CD4-positive, alpha-beta memory T cell (primary cell): ENCODE measurements at places on chromosomes 4 and X. TPM values are rescaled to one million over a fixed set of nuclear protein-coding genes. Genes with fewer than 3 reads are reported as not detected.

GRCh38 chr4:143185253-143186107 lies 763 bp downstream of the USP38 start:
- DNase-seq = no peak

The SPCS3 gene
- 74.7 TPM for polyA plus RNA-seq

The ACSL4 gene
- 9.6 TPM for polyA plus RNA-seq

The ETDB gene
- polyA plus RNA-seq = not detected

The UBE2A gene
- 43.9 TPM for polyA plus RNA-seq

DNA sequence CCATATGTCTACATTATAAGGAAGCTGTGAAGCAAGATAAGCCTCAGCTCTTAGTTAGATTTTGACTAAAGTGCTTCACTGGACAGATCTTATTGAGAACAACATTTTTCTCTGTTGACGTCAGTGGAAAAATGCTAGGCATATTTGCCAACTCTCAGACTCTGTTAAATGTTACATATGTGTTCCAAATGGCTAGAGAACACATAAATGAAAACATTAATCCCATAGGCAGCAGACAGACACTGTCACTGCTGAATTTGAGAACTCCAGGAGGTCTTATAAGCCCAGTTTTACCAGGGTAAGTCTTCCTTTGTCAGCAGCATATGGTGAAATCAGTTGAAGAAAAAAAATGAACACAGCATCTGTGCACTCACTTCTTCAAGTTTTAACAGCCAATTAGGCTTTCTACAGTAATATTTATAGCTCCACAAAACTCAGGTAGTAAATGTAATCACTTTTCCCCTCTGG lies 186.9 kb downstream of the CAMK2D start:
- DNase-seq = no peak

GRCh38 chrX:10217198-10217597 lies 60.4 kb downstream of the CLCN4 start:
- no peak for DNase-seq

DNA sequence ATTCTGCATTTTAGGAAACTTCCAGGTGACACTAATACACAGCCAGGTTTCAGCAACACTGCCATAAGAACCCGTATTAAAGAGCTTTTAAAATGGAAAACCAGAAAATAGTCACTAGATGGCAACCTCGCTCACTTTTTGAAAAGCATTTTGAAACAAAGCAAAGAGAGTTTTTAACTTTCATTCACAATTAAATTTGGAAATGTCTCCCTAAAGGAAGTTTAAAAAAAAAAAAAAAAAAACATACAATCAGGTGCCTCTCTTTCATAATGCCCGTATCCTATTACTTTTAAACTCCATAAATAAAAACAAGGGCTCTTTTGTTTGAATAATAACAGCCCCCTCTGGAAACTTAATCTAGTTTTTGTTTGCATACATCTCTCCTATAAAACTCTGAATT lies 20.3 kb downstream of the MEPE start:
- no peak for DNase-seq

The PDLIM3 gene
- not detected for polyA plus RNA-seq

GRCh38 chr4:18593297-18594002 lies 571.9 kb upstream of the LCORL start:
- DNase-seq = peak; percentile 60

The PCDH7 gene
- not detected for polyA plus RNA-seq

DNA sequence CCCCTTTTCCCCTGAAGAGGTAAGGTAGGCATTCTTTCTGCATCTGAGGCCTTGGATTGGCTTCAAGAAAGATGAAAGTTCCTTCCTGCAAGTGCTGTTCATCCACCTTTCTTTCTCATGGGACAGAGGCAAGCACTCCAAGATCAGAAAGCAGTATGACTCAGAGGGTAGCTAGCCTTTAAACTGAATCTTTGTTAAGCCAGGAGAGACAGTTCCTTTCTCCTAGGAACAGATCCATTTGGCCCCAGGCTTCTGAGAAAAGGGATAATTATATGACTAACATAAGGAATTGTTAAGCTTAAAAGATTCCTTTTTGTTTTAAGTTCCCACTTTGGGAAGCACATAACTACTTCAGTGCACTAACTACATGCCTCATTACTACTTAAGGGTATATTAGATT lies 192.0 kb downstream of the PPP3CA start:
- no peak for DNase-seq

The UGT2A3 gene
- polyA plus RNA-seq = not detected

DNA sequence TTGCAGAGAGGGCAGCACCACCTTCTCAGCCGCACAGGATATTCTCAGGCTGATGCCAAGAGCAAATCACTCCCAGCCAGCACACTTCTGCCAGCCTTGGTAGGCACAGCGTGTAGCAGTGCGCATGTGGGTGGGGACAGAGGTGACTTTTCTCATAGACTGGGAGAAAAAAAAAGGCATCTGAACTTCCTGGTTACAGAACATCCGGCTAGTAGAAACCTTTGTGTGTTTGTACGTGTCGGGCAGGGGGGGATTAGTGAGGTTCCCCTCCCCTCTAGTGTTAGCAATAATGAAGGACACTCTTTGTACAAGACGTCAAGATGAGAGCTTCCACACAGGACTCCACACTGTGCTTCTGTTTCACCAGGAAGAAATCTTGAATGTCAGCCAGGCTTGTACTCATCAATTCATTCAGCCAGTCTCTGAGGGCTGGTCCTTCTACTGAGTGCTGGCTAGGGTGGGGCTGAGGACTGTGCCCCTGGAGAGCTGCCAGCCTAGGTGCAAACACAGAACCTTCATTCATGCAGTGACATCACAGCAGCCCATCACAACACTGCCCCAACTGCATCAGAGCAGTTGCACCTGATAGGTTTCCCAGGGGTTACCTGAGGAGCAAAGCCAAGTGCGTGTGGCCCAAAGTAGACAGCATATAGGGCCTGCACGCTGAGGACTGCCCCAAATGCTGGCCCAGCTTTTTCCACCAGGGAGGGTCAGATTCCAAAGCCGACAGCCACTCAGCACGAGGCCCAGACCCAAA lies 34.7 kb downstream of the SLC25A5 start:
- peak; percentile 30 for DNase-seq

The NLGN3 gene
- polyA plus RNA-seq = 0.21 TPM

The BEX4 gene
- polyA plus RNA-seq = 101 TPM

DNA sequence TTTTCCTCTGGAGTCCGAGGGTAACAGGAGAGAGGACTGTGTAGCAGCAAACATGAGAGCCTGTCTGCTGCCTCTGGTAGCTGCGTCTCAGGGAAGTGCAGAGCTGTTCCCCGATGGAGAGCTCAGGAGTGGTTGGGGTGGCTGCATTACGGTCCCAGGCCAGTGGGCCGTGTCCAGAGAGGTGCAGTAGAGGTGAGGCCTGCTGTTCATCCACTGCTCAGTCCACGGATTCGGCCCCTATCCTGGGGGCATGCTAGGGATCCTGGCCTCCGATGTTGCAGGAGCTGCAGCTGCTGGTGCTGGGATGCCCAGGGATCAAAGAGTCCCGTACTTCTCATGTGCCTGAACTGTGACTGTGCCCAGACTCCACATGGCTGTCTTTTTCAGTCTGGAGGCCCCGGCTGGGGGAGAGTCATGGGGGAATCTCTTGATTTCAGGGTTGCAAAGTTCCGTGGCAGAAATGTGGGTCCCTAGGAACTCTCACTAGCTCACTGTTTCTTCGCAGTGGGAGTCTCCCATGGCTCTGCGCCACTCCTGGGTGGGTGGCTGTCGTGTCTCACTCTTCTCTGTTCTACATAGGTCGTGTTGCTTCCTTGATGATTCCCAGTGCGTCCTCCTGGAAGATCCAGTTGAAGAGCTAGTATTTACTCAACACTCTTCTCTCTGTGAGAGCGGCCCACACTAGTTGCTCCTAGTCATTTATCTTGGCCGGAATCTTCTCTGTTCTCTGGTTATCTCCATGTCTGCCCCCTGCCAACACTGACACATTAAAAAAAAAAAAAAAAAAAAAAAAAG lies 109.5 kb upstream of the CENPE start:
- no peak for DNase-seq

GRCh38 chr4:152999346-153000075 lies 63.4 kb downstream of the FHDC1 start:
- DNase-seq = no peak

- no peak for DNase-seq
Observed at GRCh38 chrX:8684201-8684965, 47.6 kb downstream of the ANOS1 start.

GRCh38 chr4:123706973-123707372 lies 310.4 kb downstream of the SPRY1 start:
- no peak for DNase-seq

The GABRB1 gene
- not detected for polyA plus RNA-seq

The PIM2 gene
- polyA plus RNA-seq = 489 TPM

The MAGEA11 gene
- polyA plus RNA-seq = not detected

GRCh38 chr4:165207431-165208220 lies at the start of gene KLHL2:
Gene KLHL2, plus strand, starts transcription at chr4:165207561. Its CDS starts 316 bp downstream, at chr4:165207877.
- DNase-seq = peak; percentile 66

DNA sequence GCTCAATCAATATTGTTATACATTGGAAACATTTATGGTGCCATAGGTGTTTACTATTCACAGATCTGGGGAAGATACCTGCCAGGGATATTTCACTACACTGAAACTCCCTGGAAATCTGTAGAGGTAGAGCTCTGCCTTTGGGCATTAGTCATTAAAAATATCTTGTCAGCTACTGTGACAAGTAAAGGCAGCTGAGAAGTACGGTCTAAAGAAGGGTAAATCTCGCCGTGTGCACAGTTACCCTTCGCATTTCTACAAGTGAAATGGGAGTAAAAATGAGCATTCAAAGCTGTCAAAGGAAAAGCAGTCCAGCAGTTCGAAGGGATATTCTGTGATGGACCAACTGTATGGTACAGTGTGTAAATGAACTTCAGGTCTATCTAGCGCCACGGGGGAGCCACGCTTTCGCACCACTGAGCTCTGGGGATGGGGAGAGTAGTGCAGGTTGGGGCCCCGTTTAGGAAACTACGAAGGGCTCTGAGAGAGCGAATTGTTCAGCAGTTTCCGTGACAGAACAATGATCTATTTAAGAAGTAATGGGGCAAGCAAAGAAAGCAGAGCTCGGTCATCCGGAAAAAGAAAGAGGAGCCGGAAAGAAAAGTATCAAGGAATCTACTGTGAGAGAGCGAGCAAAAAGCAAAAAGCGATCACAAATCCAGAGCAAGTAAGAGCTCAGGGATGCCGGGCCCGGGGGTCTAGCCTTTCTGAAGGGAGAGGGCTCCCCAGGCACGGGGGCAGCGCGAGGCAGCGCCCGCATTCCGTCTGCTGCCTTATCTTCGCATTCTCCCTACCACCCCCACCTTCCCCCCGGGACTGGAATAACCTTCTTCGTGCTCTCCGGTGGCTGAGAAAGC lies 646 bp downstream of the TIGD4 start:
- DNase-seq = no peak

The NUDT11 gene
- 0.39 TPM for polyA plus RNA-seq

DNA sequence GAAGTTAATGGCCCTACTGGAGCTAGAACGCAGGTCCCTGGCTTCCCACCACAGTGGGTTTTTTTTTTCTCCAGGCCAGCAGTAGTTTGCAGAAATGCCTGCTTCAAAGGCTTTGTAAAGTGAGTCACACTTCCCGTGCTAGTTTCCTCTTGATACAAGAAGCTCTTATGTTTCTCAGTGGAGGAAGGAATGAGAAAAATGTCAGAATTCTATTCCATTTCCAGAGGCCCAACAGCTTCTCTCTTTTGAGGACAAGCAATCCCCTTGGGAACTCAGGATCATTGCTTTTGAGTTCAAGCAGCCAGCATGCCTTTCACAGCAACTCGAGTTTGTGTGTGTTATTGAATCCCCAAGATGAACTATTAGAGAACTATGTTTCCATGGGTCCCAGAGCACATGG lies 134.3 kb downstream of the GUCY2F start:
- DNase-seq = no peak

DNA sequence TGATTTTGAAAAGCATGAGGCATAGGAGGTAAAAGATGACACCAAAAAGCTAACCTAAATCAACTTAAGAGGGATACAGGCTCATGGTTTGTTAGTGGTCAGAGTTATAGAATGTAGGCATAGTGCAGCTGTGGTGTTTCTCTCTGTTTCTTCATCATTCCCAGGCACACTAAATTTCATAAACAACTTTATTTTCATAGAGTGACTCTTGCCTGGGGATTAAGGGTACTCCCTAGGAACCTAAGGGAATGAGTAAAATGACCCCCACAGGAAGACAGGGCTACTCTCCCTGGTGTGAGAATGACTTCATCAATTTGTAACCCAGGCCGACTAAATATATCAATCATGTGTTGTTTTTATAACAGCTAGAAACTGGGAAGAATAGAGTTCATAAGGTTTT lies 11.1 kb downstream of the FABP2 start:
- no peak for DNase-seq

The SPATA18 gene
- not detected for polyA plus RNA-seq

The ERVMER34-1 gene
- polyA plus RNA-seq = not detected

The TSPYL2 gene
- 24.4 TPM for polyA plus RNA-seq

DNA sequence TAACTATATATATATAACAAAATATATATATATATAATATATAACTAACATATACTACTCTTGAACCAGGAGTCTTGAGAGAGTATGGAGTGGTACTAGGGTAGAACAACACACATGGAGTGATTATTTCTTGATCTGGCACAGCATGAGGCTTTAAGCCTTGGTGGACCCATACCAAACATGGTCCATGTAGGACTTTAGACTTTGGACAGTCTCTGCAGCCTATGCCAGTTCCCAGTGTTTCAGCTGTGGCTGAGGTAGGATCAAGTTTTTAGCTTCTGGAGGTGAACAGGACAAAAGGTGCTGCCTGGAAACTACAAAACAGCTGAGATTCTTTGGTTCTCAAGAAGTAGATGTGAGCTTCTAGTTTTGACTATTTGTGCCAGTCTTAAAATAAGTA lies 20.6 kb downstream of the CORIN start:
- DNase-seq = no peak

- peak; percentile 26 for DNase-seq
Observed at GRCh38 chr4:118865091-118865708, 23.5 kb upstream of the SYNPO2 start.

GRCh38 chr4:169341490-169341889 lies 70.7 kb upstream of the SH3RF1 start:
- no peak for DNase-seq

DNA sequence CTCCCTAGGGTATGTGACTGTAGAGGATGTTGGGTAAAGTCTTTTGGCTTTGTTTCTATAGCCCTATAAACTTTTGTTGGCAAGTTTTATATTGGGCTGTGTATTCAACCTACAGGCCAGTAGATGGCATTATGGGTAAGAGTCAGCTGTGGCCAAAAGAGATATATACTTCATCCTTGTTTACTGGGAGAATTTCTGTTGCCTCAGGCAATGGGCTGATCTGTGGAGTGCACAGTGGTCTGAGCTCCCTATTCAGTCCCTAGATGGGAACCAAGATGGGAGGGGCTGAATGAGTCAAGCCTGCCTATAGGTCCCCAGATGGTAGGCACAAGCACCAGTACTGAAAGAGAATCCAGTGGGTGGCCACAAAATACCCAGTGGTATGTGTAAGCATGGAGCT lies 580.6 kb downstream of the EPHA5 start:
- no peak for DNase-seq

The ZDHHC15 gene
- polyA plus RNA-seq = 0.18 TPM

The SH3BGRL gene
- polyA plus RNA-seq = 242 TPM

- DNase-seq = no peak
Observed at GRCh38 chr4:43316813-43317212, 424.3 kb downstream of the GRXCR1 start.

- no peak for DNase-seq
Observed at GRCh38 chr4:166377578-166377977, 504.5 kb downstream of the TLL1 start.

The CXCL10 gene
- 0.42 TPM for polyA plus RNA-seq
